ENCODE measurements at places on chromosomes 11 and 22.
A peak's percentile ranks its signal among the peaks of the same experiment; 100 is the strongest.

DNA sequence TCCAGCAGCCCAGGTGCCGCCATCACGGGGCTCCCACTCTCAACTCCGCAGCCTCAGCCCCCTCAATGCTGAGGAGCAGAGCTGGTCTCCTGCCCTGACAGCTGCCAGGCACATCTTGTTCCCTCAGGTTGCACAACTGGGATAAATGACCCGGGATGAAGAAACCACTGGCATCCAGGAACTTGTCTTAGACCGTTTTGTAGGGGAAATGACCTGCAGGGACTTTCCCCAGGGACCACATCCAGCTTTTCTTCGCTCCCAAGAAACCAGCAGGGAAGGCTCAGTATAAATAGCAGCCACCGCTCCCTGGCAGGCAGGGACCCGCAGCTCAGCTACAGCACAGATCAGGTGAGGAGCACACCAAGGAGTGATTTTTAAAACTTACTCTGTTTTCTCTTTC, at the start of gene SAA1:
Gene SAA1, plus strand, starts transcription at position 316 of the 400 bp plus-strand sequence. CDS start 624 bp downstream, outside the sequence.
- DNase-seq: no peak

DNA sequence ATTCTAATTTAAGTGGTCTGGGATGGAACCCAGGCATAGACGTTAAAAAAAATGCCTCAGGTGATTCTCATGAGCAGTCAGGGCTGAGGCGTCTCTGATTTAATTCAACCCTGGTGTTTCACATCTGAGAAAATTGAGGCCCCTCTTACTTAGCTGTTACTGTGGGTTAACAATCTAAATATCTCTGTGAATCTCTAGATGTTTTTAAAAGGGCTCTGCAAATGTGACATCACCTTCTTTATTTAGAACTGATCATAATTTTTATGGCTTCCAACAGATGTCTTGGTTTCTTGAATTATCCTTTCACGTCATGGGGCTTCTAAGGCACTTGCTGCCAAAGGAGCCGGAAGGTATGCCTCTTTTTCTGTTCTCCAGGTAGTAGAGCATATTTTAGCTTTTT, 76.1 kb upstream of the LIN7C start:
- no peak for DNase-seq

GRCh38 chr11:82680252-82680651, 53.4 kb downstream of the FAM181B start:
- no peak for DNase-seq

DNA sequence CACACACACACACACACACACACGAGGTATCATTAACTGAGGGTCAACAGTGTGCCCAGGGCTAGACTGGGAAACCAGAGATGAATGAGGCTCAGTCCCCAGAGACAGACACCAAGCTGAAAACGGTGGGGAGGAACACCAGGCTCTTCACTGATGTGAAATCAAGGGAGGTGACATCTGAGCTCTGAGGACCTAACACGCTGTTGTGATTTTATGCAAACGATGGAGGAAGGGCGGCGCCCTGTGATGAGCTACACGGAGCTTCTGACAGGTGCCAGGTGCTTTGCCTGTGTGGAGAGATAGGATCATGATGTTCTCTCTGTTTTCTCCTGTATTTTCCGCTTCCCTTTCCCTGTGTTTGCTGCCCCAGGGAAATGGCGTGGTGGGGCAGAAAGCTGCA, 6.5 kb upstream of the CYB5R3 start:
- DNase-seq: peak; percentile 32

- no peak for DNase-seq
Measured at GRCh38 chr11:2812371-2812991, 73.1 kb downstream of the CDKN1C start.

DNA sequence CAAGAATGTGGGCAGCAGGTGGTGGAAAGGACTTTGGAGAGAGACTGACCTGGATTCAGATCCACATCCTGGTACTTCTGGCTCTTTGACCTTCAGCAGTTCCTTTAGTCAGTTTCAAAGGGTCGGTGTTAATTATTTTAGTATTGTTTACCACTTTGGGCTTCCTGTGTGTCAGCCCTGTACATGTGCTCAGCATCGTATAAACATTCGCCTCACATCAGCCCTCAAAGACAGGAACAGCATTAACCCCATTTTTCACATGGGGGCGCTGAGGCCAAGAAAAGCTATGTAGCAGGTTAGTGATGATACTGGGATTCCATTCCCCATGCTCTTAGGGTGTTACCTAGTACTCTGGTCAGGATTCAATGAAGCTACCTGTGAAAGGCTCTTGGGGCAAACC, 72.1 kb upstream of the YWHAH start:
- DNase-seq: peak; percentile 67

DNA sequence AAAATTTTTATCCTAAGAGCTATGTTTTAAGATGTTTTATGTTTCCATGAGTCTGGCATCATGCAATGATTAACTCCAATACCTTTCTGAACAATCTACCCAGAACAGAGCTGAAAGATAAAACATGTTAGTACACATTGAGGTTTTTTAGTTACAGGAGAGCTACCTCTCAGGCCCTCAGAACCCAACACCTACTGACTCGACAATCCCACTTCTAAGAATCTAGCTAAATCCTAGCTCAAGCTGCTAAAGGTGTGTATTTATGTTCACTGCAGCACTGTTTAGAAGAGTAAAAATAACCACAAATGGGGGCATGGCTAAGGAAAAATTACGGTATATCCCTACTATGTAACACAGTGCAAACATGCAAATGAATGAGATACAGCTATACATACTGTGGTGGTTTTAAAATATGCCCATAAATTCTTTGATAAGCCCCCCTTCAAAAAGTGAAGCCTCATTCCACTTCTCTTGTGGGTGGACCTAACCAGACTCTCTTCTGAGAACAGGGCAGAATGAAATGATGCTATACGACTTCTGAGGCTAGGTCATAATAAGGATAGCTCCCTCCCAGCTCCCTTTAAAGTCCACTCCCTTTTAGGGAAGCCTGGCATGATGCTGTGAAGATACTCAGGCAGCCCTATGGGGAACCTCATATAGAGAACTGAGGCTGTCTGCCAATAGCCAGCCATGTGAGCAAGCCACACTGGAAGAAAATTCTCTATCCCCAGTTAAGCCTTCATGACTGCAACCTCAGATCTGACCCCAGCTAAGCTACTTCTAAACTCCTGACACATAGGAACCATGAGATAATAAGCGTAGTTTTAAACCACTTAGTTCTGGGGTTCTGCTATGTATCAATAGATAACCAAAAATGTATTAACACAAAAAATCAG, 29.5 kb downstream of the TMEM123 start:
- no peak for DNase-seq

DNA sequence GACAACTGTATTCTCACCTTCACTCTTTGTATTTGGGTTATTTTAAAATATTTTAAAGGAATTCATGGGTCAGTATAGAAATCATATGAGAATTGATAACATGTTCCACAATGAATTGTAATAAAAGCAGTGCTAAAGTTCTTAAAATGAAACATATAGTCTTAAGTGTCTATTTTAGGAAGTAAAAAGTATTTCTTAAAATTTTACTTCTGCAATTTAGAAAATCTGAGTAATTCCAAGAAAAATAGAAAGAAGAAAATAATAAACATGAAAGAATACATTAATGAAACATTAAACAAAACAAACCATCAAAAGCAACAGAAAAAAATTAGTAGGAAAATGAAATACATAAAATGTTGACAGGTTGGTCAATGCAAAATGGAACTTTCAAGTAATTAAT, 332.4 kb downstream of the ETS1 start:
- no peak for DNase-seq

DNA sequence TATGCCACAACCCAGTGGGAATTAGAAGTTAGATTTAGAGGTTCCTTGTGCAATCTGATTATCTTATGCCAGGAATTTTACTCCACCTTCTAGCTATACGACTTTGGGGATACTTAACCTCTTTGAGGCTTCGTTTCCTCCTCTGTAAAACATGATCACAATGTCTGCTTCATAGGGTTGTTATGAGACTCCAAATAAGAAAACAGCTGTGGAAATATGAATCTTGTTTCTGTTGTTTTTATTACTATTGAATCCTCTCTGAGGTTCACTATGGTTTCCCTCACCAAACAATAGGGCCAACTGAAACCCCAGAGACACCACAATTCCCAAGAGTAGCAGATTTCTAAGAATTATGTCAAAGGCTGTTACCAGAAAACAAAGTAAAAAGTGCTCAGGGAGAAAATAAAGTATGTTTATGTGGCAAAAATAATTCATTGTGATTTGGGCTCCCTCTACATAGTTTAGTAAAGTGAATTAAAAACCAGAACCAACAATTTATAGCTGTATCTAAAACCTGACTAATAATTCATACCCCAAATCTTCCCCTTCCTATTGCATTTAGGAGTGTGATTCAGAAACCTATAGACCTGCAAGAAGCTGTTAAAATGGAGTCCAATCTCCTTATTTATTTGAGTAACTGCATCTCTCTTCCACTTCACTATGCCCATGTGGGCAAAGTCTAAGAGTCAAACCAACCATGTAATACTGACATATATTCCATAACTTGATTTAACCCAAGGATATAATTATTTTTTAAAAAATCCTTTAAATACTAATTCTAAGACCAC, 38.4 kb downstream of the AMBRA1 start:
- peak; percentile 28 for DNase-seq

DNA sequence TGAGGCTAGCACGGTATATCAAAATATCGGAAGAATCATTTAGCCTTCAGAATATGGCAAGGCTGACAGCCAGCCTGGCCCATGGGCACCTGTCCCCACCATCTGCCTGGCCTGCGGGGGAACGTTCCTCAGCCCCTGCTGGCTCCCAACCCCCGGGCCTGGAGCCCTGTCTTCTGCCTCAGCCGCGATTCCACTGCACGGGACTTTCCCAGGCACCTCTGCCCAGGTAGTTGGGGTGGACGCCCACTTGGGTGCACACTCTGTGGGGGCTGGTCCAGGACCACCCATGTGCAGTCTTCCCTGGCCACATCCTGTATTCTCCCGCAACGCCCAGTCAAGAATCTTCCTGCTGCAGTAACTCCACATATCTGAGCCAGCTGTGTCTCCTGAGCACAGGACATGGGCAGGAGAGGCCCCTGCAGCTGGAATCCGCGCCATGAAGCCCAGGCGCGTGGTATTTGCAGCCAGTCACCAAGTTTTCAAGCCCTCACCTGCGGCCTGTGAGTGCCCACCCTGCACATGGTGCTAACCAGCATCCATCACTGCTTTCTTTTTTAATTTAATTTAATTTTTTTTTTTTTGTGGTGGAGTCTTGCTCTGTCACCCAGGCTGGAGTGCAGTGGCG, 77.9 kb downstream of the KCNQ1 start:
- DNase-seq: no peak

DNA sequence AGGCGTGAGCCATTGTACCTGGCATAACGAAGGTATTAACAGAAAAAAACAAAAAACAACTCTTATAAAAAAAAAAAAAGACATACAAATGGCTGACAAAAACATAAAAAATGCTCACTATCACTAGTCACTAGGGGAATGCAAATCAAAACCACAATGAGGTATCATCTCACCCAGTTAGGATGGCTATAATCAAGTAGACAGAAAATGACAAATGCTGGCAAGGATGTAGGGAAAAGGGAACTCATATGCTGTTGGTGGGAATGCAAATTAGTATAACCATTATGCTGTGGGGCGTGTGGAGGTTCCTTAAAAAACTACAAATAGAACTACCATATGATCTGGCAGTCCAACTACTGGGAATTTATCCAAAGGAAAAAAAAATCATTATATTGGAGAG, 17.0 kb downstream of the THY1 start:
- no peak for DNase-seq

DNA sequence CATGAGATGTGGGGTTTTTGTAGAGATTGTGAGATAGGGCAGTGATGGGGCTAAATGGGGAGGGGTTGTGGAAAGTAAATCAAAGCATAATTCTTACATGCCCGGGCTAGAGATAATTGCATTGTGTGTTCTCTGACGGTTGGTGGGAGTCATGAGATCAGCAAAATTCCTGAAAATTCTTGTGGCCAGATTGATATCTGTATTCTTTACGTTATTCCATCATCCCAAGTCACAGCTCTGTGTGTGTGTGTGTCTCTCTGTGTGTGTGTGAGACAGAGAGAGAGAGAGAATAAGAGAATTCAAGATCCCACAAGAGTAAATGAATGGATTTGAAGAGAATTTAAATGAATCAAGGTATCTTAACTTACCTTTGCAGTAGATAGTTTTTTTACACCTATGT, 138.6 kb upstream of the ARHGAP20 start:
- DNase-seq: peak; percentile 2

DNA sequence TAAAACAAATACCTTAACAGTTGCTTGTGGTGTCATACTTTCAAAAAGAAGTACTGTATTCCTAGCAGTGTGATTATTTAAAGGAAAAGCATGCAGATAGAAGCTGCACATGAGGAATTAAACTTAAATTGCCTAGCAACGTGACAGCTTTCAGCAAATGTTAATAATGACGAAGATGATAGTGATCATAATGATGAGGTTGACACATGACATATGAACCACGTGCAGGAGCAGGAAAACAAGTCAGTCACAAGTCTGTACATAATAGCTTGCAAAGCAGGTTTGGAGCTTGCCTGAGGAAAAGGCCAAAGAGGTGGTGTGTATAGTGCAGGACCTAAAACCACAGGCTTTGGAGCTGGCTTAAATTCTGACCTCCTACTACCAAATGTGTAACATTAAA, 30.6 kb upstream of the PIK3C2A start:
- peak; percentile 58 for DNase-seq

DNA sequence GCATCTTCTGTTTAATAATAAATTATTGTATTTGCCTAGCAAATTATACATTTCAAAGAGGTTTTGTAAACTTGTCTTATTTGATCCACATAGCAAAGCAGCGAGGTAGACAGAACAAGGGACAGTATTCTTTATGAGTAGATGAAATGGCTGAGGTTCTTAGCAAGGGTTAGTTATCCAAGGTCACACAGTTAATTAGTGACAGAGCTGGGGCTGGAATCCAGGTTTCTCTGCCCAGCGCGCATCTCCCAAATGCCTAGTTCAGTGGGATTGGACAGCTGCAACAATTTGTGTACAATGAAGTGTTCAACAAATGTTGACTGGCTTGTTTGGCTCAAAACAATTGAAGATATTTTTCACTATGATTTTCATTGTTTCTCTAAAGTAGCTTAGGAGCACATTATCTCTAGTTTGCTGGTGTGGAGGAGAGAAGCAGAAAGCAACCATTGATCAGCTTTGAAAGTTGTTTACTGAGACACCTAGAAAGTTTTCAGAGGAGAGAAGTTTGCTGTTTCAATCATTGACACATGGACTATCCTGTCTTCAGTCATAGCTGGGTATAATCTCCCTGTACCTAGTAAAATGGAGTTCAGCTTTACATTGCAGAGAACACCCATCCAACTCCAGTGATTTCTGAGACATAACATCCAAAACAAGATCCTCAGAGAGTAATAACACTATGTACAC, 270.6 kb downstream of the FAT3 start:
- no peak for DNase-seq

DNA sequence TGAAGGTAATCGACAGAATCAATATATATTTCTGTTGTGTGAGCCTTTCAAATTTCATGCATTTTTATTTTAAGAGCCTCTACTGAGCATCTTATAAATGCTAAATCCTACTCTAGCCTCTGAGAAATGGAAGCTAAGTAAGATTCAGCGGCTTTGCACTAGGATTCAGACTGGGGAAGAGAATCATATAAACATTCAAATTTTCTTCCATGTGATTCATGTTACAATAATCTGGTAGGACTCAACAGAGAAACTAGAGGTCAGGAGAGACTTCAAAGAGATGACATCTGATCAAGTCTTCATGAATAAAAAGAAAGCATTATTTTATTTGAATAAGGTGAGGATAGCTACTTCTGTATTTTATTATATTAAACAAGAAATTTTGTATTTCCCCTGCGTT, 538.9 kb downstream of the DLG2 start:
- no peak for DNase-seq

GRCh38 chr11:64511966-64512365, 79.1 kb upstream of the SLC22A12 start:
- no peak for DNase-seq
